ENCODE measurements at places on chromosomes 11 and 22. TPM values are rescaled to one million over a fixed set of nuclear protein-coding genes. Genes with fewer than 3 reads are reported as not detected.

DNA sequence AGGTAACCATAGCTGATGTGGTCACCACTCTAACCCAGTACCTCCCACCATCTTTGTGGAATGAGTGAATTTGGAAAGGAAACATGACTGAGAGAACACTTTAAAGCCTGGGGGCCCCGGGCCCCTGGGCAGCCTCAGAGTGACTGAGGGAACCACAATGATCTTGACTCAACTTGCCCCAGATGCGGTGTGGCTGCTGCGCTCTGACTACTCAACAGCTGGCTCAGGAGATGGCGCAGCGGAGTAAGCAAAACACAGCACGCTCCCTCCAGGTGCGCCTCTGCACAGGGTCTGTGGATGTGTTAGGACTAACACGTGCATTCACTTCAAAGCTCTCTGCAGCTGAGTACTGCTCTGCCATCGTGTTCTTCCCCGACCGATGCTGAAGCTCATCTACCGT is 5.9 kb downstream of the RNF215 start:
- H3K27me3 ChIP-seq, result no peaks in the 10 kb centered on the region
- no peak for DNase-seq
- no peak overlapping the region for H3K27ac ChIP-seq
- H3K4me1 ChIP-seq, result peaks cover 1% of the 10 kb centered on the region
- H3K4me3 ChIP-seq, result no peak overlapping the region
- peaks cover 7% of the 10 kb centered on the region for H3K36me3 ChIP-seq

GRCh38 chr11:125930076-125930450 is 15.8 kb upstream of the VSIG10L2 start:
- H3K27me3 ChIP-seq, result peaks cover 8% of the 10 kb centered on the region
- DNase-seq, result no peak
- H3K27ac ChIP-seq, result no peak overlapping the region
- H3K36me3 ChIP-seq, result no peaks in the 10 kb centered on the region
- peaks cover 5% of the 10 kb centered on the region for H3K4me1 ChIP-seq

- H3K27ac ChIP-seq, result no peak overlapping the region
- no peaks in the 10 kb centered on the region for H3K36me3 ChIP-seq
- H3K4me1 ChIP-seq, result peaks cover 2% of the 10 kb centered on the region
- H3K4me3 ChIP-seq, result no peak overlapping the region
Observed at GRCh38 chr22:30824096-30824495, 129.4 kb downstream of the OSBP2 start.

DNA sequence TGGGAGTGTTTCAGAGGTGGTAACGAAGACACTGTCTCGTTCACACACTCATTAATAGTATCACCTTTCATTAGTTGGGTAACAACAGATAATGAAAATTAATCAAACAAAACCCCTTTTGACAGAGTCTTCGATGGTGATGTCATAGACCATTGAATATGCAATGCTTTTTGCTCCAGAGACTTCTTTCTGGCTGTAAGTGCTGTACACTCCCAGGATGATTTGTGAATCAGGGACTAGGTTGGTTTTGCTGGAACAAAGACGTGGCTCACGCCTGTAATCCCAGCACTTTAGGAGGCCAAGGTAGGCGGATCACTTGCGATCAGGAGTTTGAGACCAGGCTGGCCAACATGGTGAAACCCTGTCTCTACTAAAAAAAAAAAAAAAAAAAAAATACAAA is 9.5 kb upstream of the RASSF10 start:
- peaks cover 29% of the 10 kb centered on the region for H3K4me1 ChIP-seq
- DNase-seq, result no peak
- H3K27me3 ChIP-seq, result no peaks in the 10 kb centered on the region
- no peak overlapping the region for H3K4me3 ChIP-seq
- H3K36me3 ChIP-seq, result peaks cover 34% of the 10 kb centered on the region

DNA sequence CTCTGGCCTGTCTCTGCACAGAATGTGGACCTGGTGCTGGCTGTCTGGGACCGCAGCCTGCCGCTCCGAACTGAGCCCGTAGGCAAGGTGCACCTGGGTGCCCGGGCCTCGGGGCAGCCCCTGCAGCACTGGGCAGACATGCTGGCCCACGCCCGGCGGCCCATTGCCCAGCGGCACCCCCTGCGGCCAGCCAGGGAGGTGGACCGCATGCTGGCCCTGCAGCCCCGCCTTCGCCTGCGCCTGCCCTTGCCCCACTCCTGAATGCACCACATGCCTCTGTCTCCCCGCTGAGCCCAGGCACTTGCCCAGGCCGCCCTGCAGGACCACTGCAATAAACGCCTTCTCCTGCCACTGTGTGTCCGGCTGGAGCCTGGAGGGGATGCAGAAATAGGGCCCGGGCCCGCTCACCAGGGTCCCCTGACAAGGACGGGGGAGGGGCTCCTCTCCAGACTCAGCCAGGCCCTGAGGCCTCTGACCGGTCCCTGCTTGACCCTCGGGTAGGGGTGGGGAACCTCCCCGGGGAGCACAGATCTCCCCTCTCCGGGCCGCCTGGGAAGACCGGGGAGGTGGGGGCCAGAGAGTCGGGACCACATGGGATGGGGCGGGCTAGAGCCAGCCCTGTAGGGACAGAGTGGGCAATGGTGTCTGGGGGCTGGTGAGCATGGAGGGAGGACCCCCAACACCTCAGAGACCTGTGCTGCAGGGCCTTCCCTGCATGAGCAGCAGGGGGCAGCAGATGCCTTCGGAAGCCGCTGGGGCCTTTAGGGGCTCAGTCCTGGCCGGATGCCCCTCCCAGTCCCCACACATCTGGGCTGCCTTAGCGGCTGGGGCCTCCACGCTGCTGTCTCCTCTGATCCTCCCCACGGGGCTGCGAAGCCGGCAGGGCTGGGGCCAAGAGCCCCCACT is 1.4 kb upstream of the TNNI2 start:
- H3K27me3 ChIP-seq, result no peaks in the 10 kb centered on the region
- H3K4me1 ChIP-seq, result peaks cover 10% of the 10 kb centered on the region
- no peak overlapping the region for H3K27ac ChIP-seq
- DNase-seq, result peak; percentile 75
- H3K36me3 ChIP-seq, result no peaks in the 10 kb centered on the region

DNA sequence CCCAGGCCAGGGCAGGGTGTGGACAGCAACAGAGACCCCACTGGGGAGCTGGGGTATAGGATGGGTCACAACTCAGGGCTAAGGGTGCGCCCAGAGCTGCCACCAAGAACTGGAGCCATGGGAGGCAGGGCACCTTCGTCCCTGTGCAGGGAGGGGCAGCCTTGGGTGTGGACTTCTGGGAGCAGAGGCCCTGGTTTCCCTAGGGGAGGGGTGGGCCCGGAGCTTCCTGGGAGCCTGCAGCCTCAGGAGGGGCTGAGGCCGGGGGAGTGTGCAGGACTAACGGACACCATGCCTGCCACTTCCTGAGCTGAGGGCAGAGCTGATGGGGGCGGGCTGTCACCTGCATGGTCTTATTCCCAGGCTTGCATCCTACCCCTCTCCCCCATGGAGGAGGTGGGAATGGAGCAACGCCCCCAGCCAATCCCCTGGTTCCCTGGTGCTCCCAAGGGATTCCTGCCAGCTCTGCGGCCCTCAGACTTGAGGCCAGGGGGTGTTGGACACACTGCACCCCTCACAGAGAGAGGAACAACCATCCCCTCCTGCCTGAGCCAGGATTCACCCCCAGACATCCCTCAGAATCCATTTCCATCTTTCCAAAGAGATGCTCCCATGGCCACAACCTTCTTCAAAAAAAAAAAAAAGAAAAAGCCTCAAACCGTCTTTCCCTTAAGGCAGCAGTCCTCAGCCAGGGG is 225.7 kb downstream of the CTTN start:
- no peak overlapping the region for H3K4me3 ChIP-seq
- DNase-seq, result no peak
- peaks cover 3% of the 10 kb centered on the region for H3K4me1 ChIP-seq

- no peak overlapping the region for H3K4me3 ChIP-seq
- DNase-seq, result no peak
- no peaks in the 10 kb centered on the region for H3K36me3 ChIP-seq
- H3K27ac ChIP-seq, result no peak overlapping the region
- H3K27me3 ChIP-seq, result no peaks in the 10 kb centered on the region
Observed at GRCh38 chr11:112128483-112129121, 35.3 kb downstream of the IL18 start.

DNA sequence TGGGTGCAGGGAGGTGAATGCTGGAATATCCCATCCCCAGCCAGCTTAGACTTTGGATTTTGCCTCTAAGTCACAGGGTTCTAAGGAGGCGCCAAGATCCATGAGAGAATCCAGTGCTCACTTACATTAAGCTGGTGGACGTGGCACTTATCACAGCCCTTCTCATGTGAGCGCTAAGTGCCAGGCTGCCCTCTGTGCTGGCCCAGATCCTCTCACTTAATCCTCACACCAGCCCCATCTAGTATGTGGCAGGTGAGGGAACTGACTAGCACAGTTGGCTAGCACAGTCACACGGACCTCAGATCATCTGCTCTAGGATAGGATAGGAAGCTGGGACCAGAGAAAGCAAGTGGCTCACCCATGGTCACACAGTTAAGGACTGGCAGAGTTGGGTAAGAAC is 3.6 kb downstream of the HMOX1 start:
- no peak for DNase-seq
- peaks cover 15% of the 10 kb centered on the region for H3K4me1 ChIP-seq
- no peak overlapping the region for H3K27ac ChIP-seq
- H3K36me3 ChIP-seq, result no peaks in the 10 kb centered on the region

DNA sequence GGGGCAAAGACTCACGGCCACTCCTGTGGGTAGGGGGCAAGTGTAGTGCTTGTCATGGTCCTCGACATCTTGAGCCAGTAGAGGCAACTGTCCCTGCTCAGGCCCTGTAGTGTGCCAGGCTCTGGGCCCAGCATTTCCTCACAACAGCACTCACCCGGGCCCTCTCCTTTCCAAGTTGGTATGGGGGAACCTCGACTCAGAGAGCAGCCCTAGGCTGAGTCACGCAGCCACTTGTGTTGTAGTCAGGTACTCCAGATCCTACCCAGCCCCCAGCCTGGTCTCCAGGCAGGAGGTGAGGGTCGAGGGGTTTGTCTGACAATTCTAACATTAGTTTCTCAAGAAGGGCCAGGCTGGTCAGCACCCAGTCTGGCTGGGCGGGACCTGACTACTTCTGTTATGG is 4.1 kb downstream of the RELT start:
- DNase-seq, result no peak
- peaks cover 10% of the 10 kb centered on the region for H3K4me1 ChIP-seq
- H3K36me3 ChIP-seq, result no peaks in the 10 kb centered on the region
- H3K27me3 ChIP-seq, result peaks cover 6% of the 10 kb centered on the region
- no peak overlapping the region for H3K4me3 ChIP-seq

- H3K27ac ChIP-seq, result peak overlapping the region; percentile 94
- peaks cover 21% of the 10 kb centered on the region for H3K27me3 ChIP-seq
- peaks cover 6% of the 10 kb centered on the region for H3K4me1 ChIP-seq
- no peak for DNase-seq
- H3K4me3 ChIP-seq, result peak overlapping the region; percentile 80
Observed at GRCh38 chr11:93662175-93662570, 691 bp downstream of the CEP295 start.

DNA sequence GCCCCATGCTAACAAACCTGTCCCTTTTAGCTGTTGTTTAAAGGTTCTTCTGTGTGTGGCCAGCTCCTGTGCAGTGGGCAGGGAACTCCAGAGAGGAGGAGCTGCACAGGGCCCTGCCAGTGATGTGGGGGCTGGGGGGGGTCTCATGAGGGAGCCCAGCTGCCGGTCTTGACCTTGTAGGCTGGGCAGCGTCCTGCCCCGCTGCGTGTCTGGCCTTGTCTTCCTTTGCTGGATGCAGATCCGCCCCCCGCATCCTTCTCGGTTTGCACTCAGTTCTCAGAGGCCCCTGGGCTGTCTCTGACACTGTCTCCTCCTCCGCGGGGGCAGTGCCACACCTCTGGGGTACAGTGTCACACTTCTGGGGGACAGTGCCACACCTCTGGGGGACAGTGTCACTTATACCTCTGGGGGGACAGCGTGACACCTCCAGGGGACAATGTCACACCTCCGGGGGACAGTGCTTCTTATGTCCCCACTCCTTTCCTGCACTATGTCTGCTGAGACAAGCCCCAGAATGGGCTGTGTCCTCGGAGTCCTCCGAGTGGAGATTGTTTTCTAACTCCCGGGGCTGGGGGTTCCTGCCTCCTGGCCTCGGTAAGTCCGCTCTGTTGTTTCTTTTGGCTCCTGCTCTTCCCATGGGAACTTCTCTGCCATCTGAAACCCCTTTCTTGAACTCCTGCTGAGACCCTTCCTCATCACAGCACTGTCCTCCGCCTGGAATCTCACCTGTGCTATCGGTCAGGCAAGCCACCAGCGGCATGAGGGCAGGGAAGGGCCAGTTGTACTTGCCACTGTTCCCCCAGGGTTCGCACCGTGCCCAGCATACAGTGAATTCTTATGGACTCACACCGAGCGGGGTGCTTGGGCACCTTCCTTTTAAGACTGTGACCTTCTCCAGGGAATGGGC is 788.3 kb downstream of the TBC1D22A start:
- peaks cover 1% of the 10 kb centered on the region for H3K36me3 ChIP-seq
- no peak overlapping the region for H3K4me3 ChIP-seq
- DNase-seq, result no peak

DNA sequence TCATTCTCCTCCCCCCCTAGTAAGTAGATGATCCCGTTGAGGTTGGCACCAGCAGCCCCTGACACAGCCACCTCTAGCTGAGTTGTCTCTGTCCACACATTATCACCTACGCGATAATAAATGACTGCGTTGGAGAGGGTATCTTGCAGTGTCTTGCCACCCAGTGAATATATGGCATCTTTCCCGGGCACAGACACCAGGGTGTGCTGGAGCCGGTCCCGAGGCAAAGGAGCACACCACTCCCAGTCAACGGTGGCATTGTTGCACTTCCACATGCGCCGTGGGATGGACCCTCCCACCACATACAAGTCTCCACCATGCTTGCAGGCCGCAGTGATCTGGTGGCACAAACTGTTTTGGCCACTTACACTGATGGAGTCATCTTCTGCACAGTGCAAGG is 5.4 kb downstream of the KBTBD4 start:
- H3K27me3 ChIP-seq, result no peaks in the 10 kb centered on the region
- DNase-seq, result no peak
- peaks cover 5% of the 10 kb centered on the region for H3K4me1 ChIP-seq
- peaks cover 20% of the 10 kb centered on the region for H3K36me3 ChIP-seq
- H3K27ac ChIP-seq, result no peak overlapping the region
- H3K4me3 ChIP-seq, result no peak overlapping the region

SMTNL1 gene
- total RNA-seq, result not detected

ANGPTL5 gene
- not detected for total RNA-seq

ZP1 gene
- total RNA-seq, result not detected

NAALADL1 gene
- total RNA-seq, result 4.3 TPM

SULT4A1 gene
- 7.0 TPM for total RNA-seq

DBX1 gene
- total RNA-seq, result not detected

RPS19BP1 gene
- total RNA-seq, result 45.2 TPM

SLC43A3 gene
- total RNA-seq, result 21.5 TPM
